GF-D8 (cell line): ENCODE measurements at places on chromosomes 1 and 21.
A peak's percentile ranks its signal among the peaks of the same experiment; 100 is the strongest.

GRCh38 chr1:180225403-180225802, 4.7 kb upstream of the LHX4 start:
- DNase-seq, result no peak

- DNase-seq, result no peak
Measured at GRCh38 chr1:77584884-77585283, 97.6 kb downstream of the ZZZ3 start.

DNA sequence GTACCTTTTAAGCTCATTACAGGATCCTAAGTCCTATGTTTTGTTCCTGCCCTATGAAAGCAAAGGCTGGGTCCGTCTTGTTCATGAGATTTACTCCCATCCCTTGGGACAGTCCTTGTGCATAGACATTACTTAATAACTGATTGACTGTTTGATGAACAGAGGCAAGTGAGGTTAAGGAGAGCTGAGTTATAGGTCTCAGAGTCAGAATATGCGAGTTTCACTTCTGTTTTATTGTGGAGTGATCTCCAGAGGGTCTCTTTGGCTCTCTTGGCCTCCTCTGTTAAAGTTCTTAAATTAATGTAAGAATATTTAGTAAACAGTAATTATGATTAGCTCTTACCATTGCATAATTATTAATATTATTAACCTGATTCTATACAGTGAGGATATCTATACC, 52.6 kb downstream of the BRINP2 start:
- DNase-seq, result no peak

- no peak for DNase-seq
Measured at GRCh38 chr1:185421485-185422107, 104.6 kb upstream of the IVNS1ABP start.

DNA sequence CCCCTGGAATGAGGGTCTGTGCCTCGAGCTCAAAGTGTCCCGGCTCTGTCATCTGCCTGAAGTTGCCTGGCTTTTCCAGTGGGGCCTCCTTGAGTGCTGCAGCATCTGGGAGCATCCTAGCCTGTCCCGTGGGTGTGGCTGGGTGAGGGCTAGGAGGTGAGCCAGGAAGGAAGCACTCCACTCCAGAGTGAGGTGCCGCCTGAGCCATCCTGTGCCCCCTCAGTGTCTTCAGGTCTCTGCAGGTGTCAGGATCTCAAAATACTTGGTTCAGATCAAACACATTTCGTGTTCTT, 11.5 kb downstream of the IBA57 start:
- DNase-seq, result no peak

DNA sequence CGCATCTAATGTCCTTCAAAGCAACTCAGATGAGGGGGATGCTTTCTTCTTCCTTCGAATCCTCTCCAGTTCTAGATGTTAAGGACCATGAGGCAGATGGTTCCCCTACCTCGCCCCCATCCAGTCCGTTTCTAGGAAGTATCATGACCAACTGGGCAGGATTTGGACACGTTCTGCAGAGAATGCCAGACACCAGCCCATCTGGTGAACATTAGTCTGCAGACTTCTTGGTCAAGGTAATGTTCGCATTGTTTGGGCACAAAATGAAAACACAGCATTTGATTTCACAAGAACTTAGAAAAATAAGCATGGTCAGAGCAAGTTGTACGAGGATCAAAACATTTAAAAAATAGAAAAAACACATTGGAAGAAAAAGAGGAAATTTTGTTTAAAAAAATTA, 25.4 kb upstream of the ADARB1 start:
- no peak for DNase-seq

DNA sequence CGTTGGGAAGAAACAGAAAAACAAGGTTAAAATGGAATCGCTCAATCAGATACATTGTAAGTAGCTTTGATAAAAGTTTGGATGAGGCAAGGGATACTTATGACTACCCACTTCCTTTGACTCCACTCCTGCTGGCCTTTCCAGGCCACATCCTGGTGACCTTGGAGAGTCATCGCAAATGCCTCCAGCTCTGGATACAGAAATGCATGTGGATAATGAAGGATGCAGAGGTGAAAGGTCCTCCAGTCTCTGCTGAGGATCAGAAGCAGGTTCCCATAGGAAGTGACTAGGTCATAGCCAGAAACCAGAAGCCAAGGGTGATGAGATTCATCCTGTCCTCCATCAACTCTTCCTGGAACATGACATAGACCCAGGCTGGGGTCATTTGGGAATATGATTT, 6.2 kb upstream of the CAMK1G start:
- DNase-seq, result no peak

DNA sequence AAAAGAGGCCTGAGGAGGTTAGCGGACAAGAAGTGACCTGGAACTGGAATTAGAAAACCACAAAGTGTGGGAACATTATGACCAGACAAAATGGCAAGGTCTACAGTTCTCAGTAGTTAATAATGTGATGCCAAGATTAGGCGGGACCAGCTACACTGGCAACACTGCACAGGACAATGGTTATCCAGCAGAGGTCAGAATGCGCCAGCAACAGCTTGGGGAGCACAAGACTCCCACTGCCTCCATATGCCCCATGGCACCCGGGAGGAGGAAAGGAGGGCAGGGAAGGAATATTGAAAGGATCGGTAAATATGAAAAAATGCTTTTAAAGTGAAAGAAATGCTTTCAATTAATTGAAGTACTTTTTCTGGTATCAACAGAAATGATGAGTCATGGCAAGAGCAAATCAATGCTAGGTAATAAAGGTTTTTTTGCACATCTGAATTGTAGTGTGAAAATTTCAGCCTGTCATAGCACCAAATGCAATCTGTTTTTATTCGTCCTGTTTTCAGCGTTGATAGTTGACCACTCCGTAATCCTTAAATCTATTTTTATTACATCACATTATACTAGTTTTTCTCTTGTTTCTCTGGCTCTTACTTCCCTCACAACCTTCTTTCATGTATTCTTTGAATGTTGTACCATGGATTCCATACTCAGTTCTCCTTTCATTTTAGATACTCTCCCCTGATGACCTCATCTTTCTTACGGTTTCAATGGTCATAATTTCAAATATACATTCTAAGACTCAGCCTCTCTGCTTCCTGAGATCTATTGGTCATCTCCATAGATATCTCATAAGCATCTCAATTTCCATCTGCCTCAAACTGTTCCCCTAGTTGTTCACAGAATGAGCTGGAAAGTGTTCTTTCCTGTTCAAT, 30.7 kb downstream of the VCAM1 start:
- no peak for DNase-seq

- no peak for DNase-seq
Measured at GRCh38 chr1:79599257-79599656, 592.7 kb upstream of the ADGRL4 start.

- no peak for DNase-seq
Measured at GRCh38 chr1:112389689-112390088, 6.3 kb upstream of the CTTNBP2NL start.

GRCh38 chr1:181620183-181620582, 136.9 kb downstream of the CACNA1E start:
- DNase-seq, result no peak

DNA sequence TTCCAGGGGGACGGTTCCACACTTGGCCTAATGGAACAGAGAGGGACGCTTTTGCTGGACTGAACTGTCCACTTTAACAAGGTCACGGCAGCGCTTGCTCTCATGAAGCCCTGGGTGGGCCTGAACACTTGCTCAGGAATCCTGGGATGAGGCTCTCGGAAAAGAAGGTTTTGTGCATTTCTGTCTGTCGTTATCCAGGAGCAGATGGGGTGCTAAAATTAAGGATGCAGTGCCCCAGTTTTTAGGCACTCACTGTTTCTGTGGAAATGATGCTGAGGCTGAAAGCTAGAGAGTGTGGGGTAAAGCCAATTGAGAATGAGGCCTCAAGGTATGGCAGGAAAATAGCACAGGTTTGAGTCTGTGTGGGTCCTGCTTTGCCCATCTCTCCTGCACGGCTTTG, 111.0 kb downstream of the DAB1 start:
- no peak for DNase-seq

DNA sequence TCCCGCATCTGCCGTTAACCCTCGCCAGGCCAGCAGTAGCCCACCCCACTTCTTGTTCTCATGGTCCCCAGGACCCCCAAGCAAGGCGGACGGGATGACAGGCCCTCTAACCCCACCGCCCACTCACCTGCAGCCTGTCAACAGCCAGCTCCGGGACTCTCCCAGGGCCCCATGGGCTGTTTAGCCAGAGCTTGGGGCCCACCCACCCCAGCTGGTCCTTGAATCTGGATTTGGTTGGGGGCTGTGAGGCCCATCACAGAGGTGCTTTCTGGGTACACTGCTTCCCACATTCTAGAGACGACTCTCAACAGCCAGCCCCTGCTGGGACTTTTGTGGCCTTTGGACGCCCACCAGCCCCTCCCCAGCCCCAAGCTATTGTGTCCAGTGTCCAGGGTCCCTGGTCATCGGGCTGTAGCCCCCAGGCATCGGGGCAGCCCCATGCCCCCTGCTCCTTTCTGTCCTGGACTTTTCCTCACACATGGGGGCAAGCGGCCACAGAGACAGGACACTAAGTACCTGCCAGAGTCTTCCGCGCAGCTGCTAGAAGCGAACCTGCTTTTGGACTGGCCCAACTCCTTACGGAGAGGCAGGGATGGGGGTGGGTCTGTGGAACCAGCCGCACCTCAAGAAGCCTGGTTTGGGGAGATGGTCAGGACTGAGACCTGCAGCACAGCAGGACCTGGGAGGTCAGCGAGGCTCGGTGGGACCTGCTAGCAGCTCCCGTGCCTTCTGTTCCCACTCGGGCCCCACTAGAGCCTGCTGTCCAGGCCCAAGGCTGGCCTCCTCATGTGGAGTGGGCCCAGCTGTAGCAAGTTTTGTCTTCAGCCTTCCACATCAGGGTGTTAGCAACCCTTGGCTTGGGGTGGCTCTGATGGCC, 208.1 kb upstream of the VAMP3 start:
- DNase-seq, result no peak

- DNase-seq, result no peak
Measured at GRCh38 chr1:245345191-245345884, 190.6 kb downstream of the KIF26B start.

DNA sequence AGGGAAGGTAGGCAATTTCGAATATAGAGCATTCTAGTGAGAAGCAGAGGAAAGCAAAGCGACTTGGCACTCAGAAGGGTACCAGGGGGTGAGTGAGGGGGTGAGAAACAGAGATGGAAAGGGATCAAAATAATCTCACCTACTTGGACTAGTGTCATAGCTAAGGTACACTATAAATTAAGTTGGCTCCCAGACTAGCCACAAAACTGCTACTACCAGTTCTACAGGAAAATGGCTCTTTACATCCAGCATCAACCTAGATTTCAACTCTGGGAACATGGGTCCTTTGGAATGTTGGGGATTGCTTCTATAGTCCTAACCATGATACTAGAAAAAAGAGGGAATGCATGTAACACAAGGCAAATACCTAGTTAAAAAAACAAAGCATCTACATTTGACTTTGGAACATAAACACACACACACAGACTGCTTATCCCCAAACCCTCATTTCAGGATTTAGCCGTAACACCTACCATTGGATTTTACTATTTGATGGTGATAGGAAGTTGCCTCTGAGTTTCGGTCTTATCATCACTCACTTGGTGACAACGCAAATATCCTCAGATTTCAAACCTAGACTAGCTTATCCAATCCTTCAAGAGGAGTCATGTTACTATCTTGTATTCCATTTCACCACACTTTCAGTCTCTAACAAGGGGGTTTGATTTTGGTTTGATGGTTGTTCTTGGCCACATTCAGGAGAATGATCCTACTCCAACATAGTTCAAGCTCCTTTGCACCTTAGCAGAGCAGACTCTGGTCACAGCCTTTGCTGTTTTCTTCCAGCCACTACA, 5.6 kb downstream of the ZBTB21 start:
- DNase-seq, result no peak

GRCh38 chr1:172486805-172487454, 43.1 kb upstream of the PIGC start:
- DNase-seq, result no peak

DNA sequence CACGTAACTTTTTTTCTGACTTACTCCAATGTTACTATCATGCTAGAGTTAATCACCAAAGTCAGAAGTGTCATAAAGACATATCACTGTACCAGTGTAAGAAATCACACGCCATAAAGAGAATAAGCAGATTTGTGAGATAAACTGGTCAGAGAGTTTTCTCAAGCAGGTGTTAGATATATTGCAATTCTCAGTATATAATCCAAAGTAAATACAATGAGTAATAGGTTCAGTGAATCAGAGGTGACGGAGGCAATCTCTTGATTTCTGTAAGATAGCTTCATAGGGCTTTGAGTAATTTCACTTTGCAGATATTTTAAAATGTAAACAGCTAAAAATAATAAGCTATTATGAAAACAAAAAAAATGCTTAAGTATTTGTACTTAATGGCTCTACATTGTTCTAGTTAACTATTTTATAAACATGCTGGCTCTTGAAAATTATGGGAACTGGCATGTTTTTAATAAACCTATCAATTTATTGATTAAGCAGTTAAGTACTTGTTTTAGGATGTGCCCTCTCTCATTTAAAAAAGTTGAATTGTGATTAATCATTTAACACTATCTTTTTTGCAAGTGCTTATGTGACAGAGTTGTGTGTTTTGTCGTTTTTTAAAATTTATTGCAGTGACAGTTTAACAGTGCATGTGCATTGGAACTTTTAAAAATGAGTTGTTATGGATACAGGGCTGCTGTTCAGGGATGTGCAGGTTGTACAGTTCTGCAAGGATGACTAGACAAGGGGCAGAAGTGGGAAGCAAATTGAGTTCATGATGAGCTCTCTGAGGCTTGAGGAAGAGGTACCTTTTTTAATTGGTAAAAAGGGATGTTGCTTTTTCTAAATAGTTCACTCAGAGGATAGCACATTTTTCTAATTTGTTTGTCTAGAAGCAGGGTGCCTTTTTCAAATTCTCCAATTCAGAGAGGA, 119.1 kb downstream of the USP25 start:
- no peak for DNase-seq

DNA sequence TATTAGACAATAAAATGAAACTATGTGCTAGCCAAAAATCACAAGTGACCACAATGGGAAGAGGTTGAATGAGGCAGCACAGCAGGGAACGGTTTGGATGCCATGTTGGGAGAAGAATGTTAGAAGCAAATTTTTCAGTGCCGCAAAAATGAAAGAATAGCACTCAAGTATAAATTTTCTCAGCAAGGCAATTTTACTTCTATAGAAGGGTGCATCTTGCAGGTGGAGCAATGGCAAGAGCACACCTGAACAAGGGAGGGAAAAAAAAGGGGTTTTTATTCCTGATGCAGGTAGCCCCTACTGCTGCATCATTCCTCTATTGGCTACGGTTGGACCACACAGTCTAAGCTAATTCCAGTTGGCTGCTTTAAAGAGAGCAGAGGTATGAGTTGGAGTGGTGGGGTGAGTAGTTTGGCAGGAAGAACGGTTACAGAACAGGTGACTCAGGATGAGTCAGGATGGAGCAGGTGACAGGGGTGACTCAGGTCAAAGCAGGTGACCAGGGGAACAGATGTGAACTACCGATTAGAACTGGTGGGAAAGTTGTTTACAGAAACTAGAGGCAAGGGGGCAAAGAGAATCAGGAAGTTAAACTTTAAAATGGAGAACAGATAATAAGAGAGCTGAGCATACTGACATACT, 301.1 kb upstream of the NRIP1 start:
- no peak for DNase-seq

- DNase-seq, result peak; percentile 91
Measured at GRCh38 chr1:198638894-198639635, at the start of gene PTPRC. PTPRC (plus strand) TSS chr1:198639040; CDS start chr1:198639269, 229 bp downstream.
